Tongue (tissue), 3 donors: ENCODE measurements at places on chromosomes 13 and 19. TPM values are rescaled to one million over a fixed set of nuclear protein-coding genes. Genes with fewer than 3 reads are reported as not detected.
A peak's percentile ranks its signal among the peaks of the same experiment; 100 is the strongest.

The FGF9 gene
- total RNA-seq: 3.1 TPM

The LILRB2 gene
- total RNA-seq: 0.72 TPM

The SLC46A3 gene
- 2.2 TPM for total RNA-seq

The MYH14 gene
- 60.6 TPM for total RNA-seq

The FCAR gene
- 2.6 TPM for total RNA-seq

The ZNF317 gene
- 23.0 TPM for total RNA-seq

The ZNF492 gene
- total RNA-seq: 1.6 TPM

The NANOS3 gene
- total RNA-seq: not detected

The SOHLH2 gene
- total RNA-seq: 0.62 TPM

The B3GNT3 gene
- total RNA-seq: 1.8 TPM

The ASPDH gene
- total RNA-seq: not detected

DNA sequence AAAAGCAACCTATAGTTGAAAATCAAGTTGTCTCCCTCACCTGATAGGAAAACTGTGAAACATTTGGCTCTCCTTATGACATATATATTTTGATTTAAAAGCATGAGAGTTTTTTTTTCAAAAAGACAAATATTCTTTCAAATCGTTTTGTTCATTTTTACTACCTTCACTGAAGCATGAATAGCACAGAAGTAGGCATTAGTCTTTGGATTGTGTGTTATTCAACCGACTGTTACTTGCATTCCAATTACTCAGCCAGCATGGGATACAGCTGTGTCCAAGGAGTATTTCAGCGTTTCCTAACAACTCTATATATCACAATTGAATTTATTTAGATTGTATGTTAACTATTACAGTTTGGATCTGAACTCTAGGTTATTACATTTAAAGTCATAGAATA, 135.2 kb downstream of the PCDH9 start:
- DNase-seq: no peak

GRCh38 chr19:2629491-2630351, 72.8 kb downstream of the GNG7 start:
- no peak for DNase-seq

GRCh38 chr19:1621574-1621973, 16.3 kb upstream of the UQCR11 start:
- no peak for DNase-seq

DNA sequence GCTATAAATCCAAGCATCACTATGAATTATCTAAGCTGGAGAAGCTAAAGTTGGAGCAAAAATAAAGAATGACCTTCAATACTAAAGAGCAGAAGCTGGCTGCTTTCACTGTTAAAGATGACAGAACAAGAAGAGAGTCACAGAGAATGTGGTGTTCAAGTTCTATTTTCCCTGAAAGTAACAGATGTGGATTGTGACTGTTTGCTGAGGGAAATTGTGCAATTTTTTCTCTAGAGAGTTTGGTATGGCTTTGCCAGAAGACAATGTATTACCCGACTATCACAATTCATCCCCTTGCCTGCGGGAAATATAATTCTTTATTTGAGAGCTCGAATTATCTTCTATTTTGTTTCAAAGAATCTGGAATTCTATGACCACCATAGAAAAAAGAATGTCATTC, 83.1 kb downstream of the TNFSF13B start:
- DNase-seq: peak; percentile 27

- DNase-seq: no peak
Observed at GRCh38 chr13:105139048-105139379, 1396.4 kb downstream of the EFNB2 start.

DNA sequence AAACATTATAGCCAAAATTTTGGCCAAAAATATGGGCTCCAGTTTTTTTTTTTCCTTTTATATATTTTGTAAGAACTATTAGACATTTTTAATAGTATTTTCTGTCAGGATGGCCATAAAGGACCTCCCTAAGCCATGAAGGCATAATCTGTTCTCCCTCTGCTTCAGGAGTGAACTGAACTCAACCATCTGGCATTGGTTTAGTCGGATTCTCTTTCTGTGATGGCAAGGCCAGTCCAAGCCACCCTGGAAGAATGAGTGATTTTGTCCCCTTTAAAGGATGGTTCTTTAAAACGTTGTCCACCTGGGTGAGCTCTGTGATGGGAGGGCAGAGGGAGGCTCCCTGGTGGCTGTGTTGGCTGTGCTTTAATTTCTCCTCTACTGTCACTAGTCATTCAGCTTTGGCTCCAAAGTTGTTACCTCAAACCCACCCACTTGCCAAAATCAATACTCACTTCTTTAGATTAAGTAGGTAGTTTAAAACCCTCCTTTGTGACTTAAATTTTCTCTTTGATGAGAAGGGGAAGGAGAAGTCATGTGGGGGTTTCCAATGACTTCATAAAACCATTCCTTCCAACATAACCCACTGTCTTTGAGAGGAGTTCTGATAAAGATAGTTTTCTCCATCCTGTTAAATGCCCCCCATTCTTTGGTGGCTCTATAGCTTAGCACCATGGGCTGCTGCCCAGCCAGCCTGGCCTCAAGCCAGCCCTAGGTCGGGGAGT, 4.4 kb downstream of the TNFRSF19 start:
- no peak for DNase-seq

DNA sequence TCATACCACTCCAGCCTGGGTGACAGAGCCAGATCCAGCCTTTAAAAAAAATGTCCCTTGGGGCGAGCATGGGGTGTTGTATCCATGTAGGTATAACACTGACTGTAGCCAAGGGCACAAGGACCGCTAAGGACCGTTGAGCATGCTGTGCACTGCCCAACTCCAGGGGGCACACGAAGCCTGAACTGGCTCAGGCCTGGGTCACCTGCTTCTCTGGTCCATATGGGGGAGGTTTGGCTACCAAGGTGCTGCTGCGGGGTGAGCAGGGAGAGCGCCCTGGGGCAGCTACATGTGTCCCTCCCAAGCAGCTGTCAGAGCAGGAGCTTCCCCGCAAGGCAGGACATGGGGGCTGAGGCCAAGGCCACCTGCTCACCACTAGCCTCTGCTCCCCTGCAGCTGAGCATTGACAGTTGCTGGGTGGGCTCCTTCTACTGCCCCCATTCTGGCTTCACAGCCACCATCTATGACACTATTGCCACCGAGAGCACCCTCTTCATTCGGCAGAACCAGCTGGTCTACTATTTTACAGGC, 16.3 kb downstream of the CATSPERG start:
- no peak for DNase-seq

DNA sequence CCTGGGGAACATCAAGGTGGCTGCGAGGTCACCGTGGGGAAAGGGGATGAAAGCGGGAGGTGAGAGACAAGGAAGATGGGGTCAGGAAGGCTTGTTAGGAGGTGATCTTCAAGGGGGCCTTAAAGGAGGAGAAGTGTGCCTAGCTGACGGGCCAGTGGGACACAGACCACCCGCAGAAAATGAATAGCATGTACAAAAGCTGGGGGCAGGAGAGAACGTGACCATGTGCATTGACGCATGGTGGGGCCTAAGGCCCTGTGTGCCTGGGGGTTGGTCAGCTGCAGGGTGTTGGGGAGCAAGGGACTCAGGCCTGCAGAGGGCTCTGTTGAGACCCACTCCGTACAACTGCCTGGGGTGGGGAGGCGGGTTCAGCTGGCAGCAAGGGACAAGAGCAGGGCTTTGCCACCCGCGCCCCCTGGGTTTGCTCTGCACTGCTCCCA, 5.9 kb downstream of the RAB8A start:
- DNase-seq: no peak

- no peak for DNase-seq
Observed at GRCh38 chr13:20519875-20520274, 5.8 kb downstream of the CRYL1 start.

- DNase-seq: peak; percentile 70
Observed at GRCh38 chr19:32675720-32676185, at the start of gene RGS9BP. Gene RGS9BP, plus strand, starts transcription at chr19:32675848. Its CDS starts 416 bp downstream, at chr19:32676264.

DNA sequence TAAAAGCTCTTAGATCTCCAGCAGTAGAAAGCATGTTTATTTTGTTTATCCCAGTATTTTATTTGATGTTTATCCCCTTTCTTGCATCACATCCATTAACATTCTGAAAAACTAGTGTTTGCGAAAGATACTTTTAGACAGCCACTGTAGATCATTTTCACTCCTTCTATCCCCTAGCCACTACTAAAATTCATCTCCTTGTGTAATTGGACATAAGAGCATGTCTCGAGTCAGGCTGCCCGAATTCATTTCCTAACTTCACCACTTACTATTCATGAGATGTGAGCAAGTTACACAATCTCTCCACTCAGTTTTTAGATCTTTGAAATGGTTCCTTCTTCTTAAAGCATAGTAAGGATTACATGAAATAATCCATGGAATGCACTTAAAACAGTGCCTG, 514.0 kb downstream of the KLF5 start:
- DNase-seq: no peak

GRCh38 chr13:33197541-33197971, 88.0 kb downstream of the STARD13 start:
- DNase-seq: no peak

GRCh38 chr19:34712395-34713261, 21.4 kb upstream of the ZNF181 start:
- peak; percentile 86 for DNase-seq

GRCh38 chr13:90979059-90979458, 368.4 kb upstream of the MIR17HG start:
- DNase-seq: no peak

DNA sequence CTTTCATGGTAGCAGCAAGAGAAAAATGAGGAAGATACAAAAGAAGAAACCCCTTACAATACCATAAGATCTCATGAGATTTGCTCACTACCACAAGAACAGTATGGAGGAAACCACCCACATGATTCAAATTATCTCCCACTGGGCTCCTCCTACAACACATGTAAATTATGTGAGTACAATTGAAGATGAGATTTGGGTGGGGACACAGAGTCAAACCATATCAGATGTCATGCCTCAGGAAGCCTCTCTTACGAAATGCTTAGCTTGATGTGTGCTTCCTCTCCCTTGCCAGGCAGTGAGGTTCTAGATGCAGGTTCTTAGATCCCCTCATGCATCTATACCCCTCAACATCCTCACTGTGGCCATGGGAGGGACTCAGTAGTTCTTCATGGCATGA, 63.2 kb upstream of the RGCC start:
- no peak for DNase-seq

DNA sequence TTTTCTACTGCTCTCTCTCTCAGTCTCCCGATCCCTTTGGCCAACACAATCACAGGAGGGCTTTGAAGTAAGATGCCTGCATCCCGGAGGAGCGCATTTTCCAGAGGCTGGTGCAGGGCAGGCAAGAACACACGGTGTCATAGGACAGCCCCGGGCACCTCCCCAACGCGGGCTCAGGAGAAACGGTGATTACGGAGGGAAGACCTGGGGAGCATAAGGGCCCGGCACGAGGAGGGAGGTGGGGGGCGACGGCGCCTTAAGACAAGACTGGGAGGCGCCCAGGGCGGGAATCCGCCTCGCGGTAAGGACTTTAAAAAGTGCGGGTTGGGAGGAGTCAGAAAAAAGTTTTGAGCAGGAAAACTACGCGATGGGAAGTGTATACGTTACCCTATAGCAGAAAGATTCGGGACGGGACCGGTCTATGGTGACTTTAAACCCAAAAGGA, 18.7 kb upstream of the ZNF888 start:
- peak; percentile 58 for DNase-seq

DNA sequence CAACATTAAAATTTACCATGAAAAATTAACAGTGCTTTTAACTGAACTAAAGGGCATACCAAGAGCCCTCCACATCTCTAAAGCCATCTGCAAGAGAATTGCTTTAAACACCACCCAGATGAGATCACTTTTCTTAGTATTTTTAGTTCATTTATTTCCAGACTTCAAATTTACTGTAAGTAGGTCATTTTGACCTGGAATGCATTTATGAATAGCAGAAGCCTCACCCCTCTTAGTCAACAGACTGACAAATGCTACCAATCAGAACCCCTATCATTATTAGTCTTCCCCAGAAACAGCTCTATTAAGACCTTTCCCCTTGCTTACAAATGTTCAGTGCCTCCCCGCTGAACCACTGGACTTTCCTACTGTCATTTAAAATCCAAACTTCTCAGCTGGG, 27.3 kb downstream of the RUBCNL start:
- no peak for DNase-seq

DNA sequence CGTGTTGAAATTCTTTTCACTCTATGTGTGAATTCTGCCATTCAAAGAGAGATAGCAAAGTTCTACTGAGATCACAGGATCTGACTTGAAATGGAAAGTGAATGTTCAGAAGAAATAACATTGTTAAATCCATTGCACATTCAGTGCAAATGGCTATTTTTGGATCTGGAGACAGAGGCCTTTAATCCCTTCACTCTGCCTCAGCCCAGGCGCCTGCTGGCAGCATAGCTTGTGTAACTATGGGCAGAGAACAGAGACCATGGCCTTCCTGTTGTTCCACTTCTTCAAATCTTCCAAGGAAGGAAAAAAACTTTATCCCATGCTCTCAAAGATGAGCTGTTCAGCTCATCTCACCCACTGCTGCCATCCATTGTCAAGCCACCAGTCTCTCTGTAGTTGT, 265.4 kb downstream of the LMO7 start:
- no peak for DNase-seq

DNA sequence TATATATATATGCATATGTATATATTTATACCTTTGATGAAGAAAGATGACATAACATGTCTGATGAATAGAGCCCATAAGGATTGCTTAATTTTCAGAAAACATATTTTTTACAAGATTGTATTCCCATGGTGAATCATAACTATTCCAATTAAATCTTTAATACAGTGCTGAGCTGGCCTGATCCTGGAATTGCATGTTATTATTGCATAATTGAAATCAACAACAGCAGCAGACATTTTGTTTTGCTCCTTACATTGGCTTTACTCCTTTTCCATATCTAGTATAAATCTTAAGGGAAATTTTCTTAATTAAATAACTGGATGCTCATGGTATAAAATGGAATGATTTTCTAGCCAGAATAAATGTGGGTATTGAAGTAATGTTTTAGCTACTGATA, 22.0 kb downstream of the POSTN start:
- no peak for DNase-seq

- no peak for DNase-seq
Observed at GRCh38 chr19:32469795-32470194, 64.2 kb downstream of the DPY19L3 start.

GRCh38 chr19:58570770-58571574, 2.2 kb downstream of the MZF1 start:
- DNase-seq: no peak

DNA sequence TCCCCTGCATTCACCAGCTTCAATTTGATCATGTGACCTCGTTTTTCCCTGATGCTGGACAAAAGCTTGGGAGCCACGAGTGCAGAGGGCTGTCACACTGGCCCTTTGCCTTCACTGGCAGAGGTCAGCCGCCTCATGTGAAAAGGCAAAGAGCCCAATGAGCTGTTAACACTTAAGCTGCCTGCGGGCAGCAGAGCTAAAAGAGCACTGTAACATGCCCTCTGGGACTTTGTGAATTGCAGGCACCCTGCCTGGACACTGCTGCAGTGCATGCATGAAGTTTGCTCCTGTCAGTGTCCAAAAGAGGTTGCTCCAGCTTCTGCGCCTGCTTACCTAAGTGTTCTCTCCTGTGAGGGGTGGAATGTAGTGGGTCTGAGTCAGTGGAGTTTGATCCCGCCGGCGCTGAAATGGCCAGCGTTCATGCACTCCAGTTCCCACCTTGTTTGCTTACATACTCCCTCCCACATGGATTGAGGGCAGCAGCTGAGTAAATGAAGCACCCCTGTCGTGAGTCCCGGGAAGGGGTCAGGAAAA, 193.7 kb downstream of the RFC3 start:
- no peak for DNase-seq
